ENCODE measurements at places on chromosomes 2 and 18. TPM values are rescaled to one million over a fixed set of nuclear protein-coding genes. Genes with fewer than 3 reads are reported as not detected.

DNA sequence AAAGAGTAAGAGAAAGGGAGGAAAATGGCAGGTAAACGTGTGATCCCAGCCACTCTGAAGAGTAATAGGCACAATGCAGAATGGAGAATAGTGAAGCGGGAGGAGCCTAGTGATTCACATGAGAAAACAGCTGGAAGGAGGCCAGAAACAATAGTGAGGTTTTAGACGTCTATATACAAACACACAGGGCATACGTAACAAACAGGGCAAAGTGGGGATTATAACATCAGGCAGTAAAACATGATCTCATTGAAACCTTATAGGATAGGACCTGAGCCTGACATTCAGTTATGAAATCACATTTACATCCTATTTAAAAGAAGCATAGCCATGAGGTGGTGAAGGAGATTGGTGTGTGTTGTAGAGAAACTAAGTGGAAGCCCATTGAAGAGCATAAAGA is 33.0 kb upstream of the GATA6 start:
- DNase-seq, result no peak

GRCh38 chr2:48268671-48269070 is 261.3 kb upstream of the STON1 start:
- DNase-seq, result no peak

DNA sequence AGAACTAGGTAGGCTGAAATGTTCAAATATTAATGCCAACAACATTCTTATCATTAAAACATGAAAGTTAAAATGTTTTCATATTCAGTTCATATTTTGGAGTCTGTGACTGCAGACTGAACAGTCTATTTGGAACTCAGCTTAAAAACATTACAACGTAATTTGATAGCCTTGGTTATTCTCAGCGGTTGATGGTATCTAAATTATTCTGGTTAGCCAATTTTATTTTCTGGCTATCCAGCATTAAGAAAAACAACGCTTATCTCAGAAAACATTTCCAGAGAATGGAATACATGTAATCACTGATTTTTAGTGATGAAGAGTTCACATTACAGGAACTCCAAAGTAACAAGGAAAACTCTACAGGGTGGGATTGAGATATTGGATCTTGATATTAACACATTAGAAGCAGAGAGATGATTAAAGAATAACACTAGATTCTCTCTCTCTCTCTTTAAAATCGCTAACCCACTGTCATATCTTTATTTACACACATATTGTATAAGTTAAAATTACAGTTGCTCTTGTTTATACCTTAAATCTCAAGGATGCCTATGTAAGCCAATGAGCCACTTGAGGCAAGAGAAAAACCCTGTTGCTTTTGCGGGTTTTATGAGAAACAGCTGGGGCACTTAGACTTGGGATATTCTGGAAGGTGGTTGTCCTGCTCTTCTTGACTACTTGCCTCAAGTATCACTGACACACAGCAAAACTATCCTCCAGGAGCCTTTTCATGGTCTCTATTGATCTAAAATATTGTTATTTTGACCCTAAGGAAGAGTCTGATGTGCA is 84.9 kb downstream of the ICOS start:
- DNase-seq, result no peak

GRCh38 chr2:78963881-78964280 is 61.6 kb upstream of the REG3G start:
- DNase-seq, result no peak

DNA sequence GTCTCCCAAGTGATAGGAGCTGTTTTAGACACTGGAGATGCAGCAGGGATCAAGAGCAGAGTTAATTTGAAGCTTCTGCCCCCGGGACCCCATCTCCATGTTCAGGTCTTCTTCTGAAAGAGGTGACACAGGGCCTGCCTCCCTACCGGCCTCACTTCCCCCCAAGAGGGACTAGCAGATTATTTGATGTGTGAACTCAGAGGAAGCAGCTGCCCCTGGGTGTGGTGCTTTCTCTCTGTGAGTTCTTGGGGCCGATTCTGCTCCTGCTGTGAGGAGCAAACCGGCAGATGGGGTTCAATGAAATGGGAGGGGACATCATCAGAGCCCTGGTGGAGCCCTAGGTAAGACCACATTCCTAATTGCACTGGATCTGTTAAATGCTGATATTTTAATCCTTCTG is 193.4 kb downstream of the FBXO15 start:
- no peak for DNase-seq

DNA sequence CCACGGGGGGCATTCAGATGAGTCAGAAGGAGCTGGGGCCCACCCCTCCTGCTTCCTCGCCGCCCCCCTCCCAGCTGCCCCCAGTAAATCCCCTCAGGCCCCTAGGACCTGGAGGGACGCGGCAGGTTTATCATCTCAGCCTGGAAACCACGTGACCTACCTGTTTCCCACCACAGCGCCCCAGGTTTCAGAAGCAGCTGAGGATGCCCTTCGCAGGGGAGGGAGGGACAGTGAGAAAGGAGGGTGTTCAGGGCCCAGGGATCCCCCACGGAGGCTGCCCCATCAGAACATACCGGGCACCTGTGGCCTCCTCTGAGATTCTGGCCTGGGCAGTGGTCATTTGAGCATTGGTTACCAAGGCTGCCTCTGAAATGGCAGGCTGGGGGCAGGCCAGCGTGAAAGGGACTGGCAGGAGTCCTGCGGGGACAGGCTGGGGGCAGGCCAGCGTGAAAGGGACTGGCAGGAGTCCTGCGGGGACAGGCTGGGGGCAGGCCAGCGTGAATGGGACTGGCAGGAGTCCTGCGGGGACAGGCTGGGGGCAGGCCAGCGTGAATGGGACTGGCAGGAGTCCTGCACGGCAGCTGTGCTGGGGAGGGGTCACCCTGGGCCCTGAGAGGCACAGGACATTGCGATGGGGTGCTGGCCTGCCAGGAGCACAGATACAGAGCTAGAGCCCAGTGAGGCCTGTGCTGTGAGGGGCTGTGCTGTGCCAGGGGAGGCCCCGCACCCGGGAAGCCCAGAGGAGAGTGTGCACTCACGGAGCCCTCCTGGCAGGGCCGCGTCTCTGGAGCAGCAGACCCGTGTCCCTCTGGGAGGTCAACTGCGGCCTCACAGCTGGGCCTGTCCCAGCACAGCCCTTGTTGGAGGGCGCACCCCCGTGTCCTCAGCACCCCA is 1.6 kb downstream of the NEU4 start:
- no peak for DNase-seq

- DNase-seq, result no peak
Measured at GRCh38 chr2:48122166-48122565, 215.9 kb upstream of the FBXO11 start.

DNA sequence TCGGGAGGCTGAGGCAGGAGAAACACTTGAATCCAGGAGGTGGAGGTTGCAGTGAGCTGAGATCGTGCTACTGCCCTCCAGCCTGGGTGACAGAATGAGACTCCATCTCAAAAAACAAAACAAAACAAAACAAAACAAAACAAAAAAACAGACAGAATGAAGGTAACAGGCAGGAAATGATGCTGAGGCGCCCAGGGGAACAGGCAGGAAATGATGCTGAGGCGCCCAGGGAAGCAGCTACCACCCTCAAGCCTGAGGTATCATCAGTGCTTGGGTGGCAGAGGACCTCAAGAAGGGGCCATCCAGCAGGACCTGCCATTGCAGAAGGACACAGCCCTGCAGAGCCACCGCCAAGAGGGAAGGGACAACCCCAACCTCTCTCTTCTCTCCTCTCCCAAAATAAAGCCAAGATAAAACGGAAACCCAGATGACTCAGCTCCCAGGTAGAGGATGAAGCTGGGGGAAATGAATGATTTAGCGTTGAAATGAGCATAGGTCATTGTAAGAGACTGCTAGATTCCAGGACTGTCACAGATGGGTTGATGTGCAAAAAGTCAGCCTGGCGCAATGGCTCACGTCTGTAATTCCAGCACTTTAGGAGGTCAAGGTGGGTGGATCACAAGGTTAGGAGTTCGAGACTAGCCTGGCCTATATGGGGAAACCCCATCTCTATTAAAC is 19.3 kb downstream of the SOWAHC start:
- DNase-seq, result no peak

- DNase-seq, result no peak
Measured at GRCh38 chr2:138213084-138213483, 248.8 kb downstream of the HNMT start.

- no peak for DNase-seq
Measured at GRCh38 chr2:43194121-43194869, 32.1 kb downstream of the ZFP36L2 start.

GRCh38 chr2:75274936-75275335 is 75.6 kb upstream of the TACR1 start:
- DNase-seq, result no peak

GRCh38 chr18:57780706-57781347 is 22.3 kb downstream of the ATP8B1 start:
- no peak for DNase-seq

DNA sequence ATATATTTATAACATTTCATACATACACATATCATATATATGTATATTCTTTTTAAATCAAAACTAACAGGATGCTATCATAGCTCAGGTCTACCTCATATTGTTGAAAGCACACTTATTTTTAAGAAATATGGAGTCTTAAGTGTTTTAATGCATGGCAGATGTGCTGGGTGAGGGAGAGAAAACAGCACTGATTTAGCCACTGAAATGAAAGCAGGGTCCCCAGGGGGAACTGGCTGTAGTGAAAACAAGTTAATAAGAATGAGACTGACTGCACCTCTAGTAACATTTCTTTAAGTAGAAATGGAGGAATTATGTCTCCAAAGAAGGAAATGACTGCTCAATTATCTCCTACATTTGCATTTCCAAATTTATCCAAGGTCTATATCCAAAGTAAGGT is 857.8 kb downstream of the DCDC2C start:
- no peak for DNase-seq

GRCh38 chr2:103991591-103991990 is 862.3 kb upstream of the POU3F3 start:
- no peak for DNase-seq

GRCh38 chr2:40219141-40219540 is 232.7 kb downstream of the SLC8A1 start:
- no peak for DNase-seq

DNA sequence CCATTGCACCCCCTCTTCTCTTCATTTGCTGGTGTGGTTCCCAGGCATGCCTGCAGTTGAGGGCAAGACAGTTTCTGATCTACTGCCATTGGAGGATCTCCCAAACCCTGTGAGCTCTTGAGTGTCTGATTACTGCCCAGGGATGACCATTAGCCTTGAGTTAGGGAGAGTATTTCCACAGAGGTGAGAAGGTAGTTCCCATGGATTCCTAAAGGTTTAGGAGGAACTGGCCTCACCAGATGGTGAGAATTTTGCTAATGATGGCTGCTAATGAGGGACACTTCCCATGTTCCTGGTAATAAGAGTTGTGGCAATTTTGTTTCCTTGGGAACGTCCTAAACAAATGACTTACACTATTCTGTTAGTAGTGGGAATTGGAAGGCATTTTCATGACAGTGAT is 42.5 kb downstream of the PTPRM start:
- DNase-seq, result no peak

- DNase-seq, result no peak
Measured at GRCh38 chr2:125796784-125797183, 859.2 kb upstream of the GYPC start.

- no peak for DNase-seq
Measured at GRCh38 chr2:159140070-159140769, 146.3 kb downstream of the WDSUB1 start.

DNA sequence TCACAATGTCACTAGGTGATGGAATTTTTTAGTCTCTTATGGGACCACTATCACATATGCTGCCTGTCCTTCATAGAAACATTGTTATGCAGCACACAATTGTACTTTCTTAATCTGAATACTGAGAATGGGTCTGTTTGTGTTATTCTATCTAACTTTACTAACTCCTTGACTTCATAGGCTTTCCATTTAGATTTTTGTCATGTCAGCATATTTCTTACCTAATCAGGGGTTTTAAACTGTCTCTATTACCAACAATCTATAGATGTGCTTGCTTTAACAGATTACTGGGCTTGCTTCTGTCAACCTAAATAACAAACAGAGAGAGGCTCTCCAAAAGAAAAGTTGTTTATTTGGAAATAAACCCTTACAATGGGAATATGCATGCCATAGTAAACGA is 289.6 kb upstream of the ZNF804A start:
- no peak for DNase-seq

DNA sequence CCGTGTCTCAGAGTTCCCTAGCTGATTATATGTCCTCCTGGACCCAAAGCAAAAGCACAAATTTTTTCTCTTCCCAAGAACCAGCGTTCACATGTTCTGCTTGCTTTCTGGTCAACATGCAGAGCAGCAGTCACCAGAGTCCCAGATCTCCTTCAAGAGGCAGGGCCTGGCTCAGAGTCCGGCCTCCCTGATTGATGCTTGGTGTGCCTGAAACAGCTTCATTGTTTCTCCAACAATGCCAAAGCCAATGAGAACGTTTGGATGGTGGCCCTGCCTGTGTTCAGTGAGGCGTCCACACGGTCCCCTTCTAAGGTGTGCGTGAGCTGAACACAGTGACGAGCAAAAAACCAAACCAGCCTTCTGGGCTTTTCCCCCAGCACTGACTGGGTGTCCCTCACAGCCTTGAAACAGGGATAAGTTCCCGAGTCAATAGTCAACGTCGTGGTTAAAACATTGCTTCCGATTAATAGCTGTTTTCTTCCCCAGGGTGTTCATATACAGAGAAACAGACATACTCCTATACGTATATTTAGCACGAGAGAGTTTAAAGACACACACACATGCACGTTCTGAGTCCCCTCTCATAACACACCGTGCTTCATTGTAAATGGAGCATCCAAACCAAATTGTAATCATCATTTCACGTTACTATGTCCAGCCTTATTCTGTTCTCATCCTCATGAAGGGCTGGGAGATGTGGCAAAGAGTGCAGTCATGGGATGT is 19.3 kb upstream of the POU3F3 start:
- no peak for DNase-seq

DNA sequence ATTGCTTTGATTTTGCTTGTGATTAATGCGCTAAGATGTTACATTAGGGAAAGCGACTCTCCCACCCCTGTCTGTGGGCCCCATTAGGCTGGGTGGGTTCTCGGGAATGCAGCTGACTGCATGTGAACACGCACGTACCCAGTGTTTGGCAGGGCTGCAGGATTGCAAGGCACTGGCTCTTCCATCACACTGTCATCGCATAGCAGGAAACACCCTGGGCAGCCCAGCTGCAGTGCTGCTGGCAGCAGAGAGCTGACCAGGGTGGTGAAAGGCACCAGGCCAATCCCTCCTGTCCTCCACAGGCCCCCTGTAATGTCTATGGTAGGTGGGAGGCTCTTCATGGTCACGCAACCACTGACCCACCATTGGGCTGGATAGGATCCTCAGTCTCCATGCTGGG is 34.4 kb upstream of the FZD7 start:
- DNase-seq, result no peak

DNA sequence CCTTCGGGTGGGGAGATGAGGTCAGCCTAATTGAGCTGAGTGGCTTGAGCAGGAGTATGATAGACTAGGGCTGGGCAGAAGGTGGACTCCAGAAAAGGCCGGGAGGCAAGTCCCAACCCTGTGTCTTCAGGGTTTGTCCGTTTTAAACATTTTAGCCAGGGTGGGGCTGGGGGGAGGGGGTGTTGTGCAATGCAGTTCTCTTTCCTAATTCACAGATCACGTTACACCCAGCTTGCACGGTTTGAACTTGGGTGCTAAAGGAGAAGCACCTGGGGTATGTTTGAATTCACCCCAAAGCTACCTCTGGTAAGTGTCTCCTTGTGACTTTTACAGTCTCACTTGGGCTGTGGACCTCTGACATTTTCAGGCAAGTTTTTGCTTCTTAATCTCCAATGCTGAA is 233.3 kb downstream of the AGAP1 start:
- DNase-seq, result no peak

LIMS2 gene
- 23.6 TPM for total RNA-seq

SCG2 gene
- total RNA-seq, result not detected

XDH gene
- total RNA-seq, result not detected

LYPD6 gene
- not detected for total RNA-seq

COX5B gene
- total RNA-seq, result 238 TPM

FER1L5 gene
- not detected for total RNA-seq

Data from activated CD8-positive, alpha-beta T cell treated with anti-CD3 and anti-CD28 coated beads for 36 hours (primary cell).